ENCODE measurements at places on chromosomes 1 and 21. TPM values are rescaled to one million over a fixed set of nuclear protein-coding genes. Genes with fewer than 3 reads are reported as not detected.

The KIAA0040 gene
- 33.6 TPM for total RNA-seq

The MCOLN3 gene
- 0.80 TPM for total RNA-seq

The CD84 gene
- 98.9 TPM for total RNA-seq

The GBP4 gene
- total RNA-seq = 49.5 TPM

The FCRL5 gene
- not detected for total RNA-seq

The IL19 gene
- not detected for total RNA-seq

The CDC7 gene
- 4.7 TPM for total RNA-seq

The MAN1C1 gene
- 45.1 TPM for total RNA-seq

The KCNE2 gene
- not detected for total RNA-seq

The OPRD1 gene
- total RNA-seq = not detected

The RIMS3 gene
- 2.0 TPM for total RNA-seq

GRCh38 chr1:13775916-13776315 is 75.9 kb downstream of the PRDM2 start:
- no peak for DNase-seq

- no peak for DNase-seq
Measured at GRCh38 chr1:229822026-229822425, 196.0 kb downstream of the URB2 start.

- no peak for DNase-seq
Measured at GRCh38 chr1:161739865-161740566, 9.6 kb upstream of the DUSP12 start.

DNA sequence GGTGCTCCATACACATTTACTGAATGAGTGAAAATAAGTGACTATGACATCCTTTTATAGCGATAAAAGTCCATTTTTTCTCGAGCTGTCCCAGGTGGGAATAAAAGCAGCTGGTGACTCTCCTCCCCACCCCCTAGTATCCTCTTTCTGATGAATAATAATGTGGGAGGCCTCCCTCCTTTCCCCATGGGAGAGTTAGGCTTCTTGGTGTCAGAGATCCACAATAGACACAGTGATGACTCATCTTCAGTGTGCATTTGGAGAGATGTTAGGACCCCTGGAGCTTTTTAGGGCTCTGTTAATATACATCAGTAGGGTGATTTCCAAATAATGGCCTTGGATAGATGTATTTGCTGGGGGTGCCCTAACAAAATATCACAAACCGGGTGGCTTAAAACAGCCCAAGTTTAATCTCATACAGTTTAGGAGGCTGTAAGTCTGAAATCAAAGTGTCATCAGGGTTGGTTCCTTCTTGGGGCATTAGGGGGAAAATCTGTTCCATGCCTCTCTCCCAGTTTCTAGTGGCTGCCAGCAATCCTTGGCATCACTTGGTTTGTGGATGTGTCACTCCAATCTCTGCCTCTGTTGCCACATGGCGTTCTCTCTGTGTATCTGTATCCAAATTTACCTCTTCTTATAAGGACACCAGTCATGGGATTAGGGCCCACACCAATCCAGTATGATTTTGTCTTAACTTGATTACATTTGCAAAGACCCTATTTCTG is 4.4 kb upstream of the PHC2 start:
- no peak for DNase-seq

DNA sequence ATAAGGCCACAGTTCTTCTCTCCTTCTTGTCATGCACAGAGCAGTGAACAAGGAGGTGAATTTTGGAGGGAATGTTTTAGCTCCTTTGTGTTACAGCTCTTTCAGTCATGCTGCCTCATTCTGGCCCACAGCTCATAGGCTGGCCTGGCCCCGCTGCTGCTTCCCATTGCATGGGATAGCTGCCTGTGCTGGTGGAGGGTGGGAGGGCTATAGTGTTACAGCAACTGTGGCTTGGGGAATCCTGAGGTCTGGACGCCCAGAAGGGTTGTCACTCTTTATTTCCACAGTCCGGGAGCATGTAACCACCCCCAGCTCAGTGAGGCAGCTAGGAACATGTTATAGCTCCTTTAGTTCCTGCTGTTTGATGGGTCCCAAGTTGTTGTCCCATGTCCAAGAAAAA is 210.3 kb downstream of the AMY1C start:
- DNase-seq = no peak

DNA sequence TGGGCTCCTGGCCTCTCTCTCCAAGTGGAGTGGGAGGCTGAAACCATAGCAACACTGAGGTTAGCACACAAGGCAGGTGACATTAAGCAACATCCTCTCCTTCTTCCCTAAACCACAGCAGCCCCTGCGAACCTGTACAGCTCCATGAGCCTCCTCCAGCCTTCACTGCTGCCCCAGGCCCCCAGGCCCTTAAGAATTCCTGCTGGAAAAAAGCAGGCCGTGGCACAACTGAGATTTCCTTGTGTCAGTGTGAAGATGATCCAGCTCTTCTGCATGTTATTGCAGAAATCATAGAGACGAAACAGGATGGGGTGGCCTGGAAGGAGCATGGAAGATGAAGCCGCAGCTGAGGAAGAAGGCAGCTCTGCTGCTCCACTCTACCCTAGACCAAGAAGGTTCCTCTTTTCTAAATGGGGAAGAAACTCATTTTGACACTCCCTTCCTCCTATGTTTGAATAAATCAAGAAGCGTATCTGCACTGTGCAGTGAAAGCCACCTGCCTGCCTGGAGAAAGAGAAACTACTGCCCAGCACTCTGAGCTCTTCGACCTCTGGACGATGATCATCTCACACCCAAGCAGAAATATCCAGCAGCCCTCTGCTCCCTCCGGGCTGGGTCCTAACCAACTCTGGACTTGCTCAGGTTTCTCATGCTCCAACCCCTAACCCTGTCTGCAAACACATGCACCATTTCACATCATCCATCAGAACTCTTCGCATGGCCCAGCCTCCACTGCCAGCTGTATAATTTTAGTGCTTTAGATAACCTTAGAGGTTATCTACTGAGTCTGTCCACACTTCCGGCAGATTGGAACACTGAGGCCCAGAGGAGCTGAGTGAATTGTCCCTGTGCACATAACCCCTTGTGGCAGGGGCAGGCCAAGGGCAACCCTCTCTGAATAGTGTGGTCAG is 20.7 kb downstream of the SH3BP5L start:
- DNase-seq = no peak

GRCh38 chr1:51861669-51862068 is 16.9 kb downstream of the NRDC start:
- no peak for DNase-seq

DNA sequence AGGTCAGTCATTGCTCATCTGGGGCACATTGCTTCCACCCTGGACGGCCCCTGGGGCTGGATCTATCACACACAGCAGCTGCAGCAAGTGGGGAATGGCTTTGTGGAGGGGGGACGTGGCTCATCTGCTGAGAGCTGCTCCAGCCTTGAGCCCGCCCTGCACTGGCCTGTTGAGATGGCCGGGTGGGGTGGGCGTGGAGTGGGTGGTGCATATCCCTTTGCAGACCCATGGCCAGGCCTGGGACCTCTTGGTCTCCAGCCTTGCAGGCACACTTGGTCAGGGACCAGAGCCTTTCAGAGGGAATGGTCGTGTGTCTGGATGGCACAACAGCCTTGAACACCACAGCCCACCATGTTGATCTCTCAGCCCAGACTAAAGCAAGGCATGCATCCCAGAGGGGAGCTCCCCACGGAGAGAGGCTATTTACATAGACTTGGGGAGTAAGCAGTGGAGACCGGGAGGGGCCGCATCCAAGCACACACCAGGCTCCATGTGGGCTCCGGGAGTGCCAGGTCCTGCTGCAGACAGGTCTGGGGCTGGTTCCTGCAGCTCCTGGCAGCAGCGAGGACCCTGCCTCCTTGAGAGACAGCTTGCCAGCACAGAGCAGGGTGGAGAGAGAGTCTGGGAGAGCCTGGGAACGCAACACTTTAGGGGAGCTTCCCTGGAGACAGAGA is 52.8 kb upstream of the SELENON start:
- no peak for DNase-seq

- DNase-seq = peak; percentile 30
Measured at GRCh38 chr1:18953731-18954231, 2.7 kb downstream of the IFFO2 start.

GRCh38 chr1:99763956-99764355 is 2.5 kb downstream of the FRRS1 start:
- DNase-seq = no peak

GRCh38 chr1:30061292-30062220 is 661.8 kb downstream of the MATN1 start:
- no peak for DNase-seq

DNA sequence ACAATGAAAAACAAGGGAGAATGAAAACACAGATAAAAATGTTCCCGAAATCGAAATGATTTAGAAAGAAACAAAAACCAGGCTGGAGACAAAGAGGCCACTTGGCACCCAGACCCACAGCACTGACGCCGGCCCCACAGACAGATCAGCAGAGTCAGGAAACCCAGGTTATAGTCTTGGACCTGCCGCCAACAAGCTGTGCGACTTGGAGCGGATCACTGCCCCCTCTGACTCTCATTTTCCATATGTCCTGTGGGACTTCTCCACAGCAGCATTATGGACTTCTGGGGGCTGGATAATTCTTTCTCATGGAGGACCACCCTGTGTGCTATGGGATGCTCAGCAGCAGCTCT is 72.4 kb downstream of the MATN1 start:
- DNase-seq = no peak

GRCh38 chr1:161994175-161994668 is 29.4 kb downstream of the OLFML2B start:
- no peak for DNase-seq

DNA sequence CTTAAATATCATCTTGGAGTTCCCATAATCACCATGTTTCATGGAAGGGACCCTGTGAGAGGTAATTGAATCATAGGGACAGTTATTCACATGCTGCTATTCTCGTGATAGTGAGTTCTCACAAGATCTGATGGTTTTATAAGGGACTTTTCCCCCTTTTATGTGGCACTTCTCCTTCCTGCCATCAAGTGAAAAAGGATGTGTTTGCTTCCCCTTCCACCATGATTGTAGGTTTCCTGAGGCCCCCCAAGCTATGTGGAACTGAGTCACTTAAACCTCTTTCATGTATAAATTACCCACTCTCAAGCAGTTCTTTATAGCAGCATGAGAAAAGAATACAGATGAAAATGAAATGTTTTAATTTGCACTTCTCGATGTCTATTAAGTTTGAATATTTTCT is 112.0 kb downstream of the ZNF648 start:
- no peak for DNase-seq

- DNase-seq = no peak
Measured at GRCh38 chr1:11434926-11435325, 44.0 kb upstream of the DISP3 start.

GRCh38 chr1:204261746-204262505 is 48.1 kb upstream of the GOLT1A start:
- DNase-seq = no peak

DNA sequence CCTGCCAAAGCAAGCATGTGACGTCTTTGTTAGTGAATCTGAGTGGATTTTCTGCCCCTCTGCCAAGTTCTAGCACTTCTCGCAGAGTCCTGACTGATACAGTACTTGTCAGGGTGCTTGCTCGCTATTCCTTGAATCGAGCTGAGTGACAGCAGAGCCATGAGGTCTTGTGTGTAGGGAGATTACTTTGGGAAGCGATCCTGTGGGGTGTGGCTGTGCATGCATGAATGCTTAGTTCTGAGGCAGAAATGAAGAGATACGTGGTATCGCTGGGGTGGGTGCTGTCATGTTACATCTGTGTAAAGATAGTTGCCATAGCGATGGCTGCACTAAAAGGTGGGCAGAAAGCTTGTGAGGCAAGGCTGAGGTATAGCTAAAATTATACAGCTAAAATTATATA is 19.3 kb upstream of the DNAJC28 start:
- no peak for DNase-seq

DNA sequence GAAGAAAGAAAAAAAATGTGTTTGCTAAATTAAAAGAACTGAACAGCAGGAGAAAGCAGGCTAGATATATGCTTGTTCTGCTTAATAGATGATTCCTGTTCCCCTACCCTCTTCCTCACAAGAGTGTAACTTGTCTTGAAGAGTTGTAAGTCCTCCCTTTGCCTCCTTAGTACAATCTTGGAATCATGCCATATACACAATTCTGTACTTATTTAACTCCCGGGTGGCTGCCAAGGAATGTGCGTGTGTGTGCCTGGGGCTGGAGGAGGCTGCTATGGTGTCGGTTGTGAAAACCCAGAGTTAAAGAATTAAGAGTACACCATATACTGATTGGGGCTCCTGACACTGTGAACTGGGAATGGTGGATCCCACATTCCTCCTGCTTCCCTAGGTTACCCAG is 194.2 kb downstream of the SIPA1L2 start:
- no peak for DNase-seq

DNA sequence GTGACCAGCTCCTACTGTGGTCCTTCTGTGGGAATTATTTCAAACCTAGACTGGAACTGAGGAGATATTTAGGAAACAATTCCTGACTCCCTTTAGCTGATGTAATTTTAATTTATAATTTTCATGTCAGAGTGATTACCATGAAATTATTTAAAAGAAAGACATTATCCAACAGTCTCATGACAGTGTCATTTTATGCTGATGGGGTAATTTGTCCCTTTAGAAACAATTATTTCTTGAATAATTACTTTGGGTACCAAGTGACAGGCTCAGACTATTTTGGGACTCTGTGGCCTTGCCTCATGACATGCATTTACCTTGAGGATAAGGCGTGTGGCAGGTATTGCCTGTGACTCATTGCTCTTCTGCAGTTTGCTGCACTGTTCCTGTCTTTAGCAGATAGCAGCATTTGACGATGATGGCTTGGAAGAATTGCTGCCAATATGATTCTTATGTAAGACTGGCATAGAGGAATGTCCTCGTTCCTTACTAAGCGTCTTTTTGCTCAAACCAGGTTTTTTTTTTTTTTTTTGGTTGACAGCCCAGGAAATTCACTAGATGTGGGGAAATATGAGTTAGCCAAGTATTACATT is 206.0 kb upstream of the HMCN1 start:
- no peak for DNase-seq

All from CD4-positive, alpha-beta memory T cell (primary cell).